ENCODE measurements at places on chromosomes 11 and 22.

DNA sequence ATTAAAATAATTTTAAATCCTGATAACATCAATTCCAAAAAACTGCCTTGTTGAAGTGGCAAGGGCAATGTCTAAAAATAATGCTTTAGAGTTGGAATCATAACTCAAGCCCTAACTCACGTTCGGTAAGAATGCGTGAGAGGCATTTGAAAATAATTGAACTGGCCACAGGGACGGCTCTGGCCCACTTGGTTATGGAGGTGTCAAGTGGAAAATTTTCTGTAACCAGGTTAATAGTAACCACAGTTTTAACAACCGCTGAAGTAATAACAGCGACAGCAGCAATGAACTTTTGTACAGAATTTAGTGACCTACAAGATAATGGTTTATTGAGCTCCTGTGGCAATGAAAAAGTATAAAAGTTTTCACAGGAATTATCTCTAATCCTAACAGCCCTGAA, 79.4 kb downstream of the ETS1 start:
- H3K27me3 ChIP-seq: no peaks in the 10 kb centered on the region
- H3K27ac ChIP-seq: no peak overlapping the region
- no peaks in the 10 kb centered on the region for H3K4me1 ChIP-seq

DNA sequence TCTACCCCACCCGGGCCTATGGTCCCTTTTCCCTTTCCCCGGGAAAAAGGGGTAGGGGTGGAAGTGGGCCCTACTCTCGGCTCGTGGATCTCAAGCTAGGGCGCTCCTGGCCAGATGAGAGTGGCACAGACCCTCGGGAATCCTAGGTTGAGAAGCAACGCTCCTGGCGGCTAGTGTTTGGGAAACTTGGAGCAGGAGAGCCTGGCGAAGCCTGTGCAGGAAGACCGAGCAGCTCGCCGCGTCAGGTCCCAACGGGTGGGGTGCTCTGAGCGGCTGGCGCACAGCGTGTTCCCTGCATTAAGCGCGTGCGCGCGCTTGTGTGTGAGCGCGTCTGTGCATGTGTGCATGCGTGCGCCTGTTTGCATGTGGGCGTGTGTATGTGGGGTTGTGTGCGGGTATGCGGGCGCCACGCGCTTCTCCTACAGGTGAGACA, 7.1 kb upstream of the FLI1 start:
- DNase-seq: peak; percentile 13
- H3K36me3 ChIP-seq: no peaks in the 10 kb centered on the region
- H3K4me1 ChIP-seq: peaks cover 9% of the 10 kb centered on the region
- no peak overlapping the region for H3K4me3 ChIP-seq

DNA sequence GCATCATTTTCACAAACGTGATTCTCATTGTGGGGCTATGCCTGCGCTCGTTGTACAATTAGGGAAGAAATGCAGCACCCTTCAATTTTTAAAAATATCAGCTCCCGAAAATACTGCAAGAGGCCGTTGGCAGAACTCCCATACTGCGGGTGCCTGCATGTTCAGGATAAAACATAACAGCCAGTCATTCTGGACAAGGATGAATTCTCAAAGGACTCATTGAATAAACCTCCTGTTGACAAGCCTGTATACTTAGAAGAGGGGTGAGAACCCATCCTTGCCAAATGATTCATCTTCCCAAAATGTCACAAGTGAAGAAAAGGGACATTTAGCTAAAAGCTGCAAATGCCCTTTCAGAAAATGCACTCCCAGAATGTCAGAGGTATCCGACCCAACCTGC, 141.9 kb downstream of the CSNK2A3 start:
- no peak overlapping the region for H3K4me3 ChIP-seq
- no peak overlapping the region for H3K27ac ChIP-seq

DNA sequence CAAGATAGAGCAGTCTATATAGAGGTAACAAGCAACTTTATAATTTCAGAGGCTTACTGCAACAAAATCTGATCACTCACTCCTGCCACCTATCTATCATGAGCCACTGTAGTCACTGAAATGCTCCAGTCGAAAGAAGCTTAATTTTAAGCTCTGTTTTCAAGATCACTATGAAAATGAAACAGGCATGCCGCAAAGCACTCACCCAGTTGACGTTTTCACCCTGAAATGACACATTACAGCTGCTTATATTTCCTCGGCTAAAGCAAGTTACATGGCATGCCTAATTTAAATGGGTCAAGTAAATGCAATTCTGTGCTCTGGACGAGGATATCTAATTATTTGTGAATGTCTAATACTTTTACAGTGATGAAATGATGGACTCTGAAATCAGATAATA, 616.3 kb downstream of the FAM181B start:
- H3K27me3 ChIP-seq: no peaks in the 10 kb centered on the region
- H3K36me3 ChIP-seq: no peaks in the 10 kb centered on the region
- DNase-seq: no peak
- no peak overlapping the region for H3K27ac ChIP-seq
- H3K4me3 ChIP-seq: no peak overlapping the region

DNA sequence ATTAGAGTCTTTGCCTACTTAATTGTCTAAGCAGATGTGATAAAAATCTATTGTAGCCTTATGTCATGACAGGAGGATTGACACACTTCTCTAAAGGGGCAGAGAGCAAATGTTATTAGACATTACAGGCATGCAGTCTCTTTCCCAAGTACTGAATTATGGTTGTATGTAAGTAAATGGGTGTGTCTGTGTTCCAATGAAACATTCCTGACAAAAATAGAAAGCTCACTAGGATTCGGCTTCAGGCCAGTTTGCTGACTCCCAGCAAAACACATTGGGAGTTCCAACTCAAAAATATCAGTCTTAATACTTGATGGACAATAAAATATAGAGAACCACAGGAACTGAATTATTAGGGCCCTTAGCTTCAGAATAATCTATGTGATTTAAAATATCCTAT, 1480.4 kb downstream of the FAM181B start:
- no peak overlapping the region for H3K27ac ChIP-seq
- peak; percentile 15 for DNase-seq
- no peaks in the 10 kb centered on the region for H3K27me3 ChIP-seq

DNA sequence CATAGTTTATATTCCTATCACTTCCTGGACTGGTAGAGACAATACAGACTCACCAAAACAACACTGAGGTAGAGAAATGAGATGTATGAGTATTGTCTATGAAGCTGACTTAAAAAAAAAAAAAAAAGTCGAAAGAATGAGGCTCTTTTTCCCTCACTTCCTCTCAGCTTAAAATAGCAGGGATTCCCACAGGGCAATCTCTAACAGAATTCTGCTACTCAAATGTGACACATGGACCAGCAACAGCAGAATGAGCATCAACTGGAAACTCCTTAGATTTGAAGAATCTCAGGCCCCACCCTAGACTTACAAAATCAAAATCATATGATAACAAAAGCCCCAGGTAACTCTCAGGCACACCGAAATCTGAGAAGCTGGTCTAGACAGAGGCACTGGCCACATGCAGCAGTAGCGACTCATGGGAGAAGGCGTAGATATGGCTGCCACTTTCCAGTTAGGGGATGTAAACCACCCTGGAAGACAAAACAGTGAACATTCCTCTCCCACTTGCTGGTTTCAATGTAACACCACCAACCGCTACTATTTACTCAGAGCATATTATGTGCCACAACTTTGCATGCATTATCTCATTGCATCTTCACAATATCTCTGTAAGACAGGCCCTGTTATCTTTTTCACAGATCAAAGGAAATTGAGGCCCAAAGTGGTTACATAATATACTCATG, 128.0 kb downstream of the RBFOX2 start:
- no peaks in the 10 kb centered on the region for H3K4me1 ChIP-seq
- H3K4me3 ChIP-seq: no peak overlapping the region
- DNase-seq: no peak
- no peaks in the 10 kb centered on the region for H3K27me3 ChIP-seq
- H3K36me3 ChIP-seq: no peaks in the 10 kb centered on the region

- no peak overlapping the region for H3K27ac ChIP-seq
- no peaks in the 10 kb centered on the region for H3K27me3 ChIP-seq
- no peaks in the 10 kb centered on the region for H3K4me1 ChIP-seq
- no peak overlapping the region for H3K4me3 ChIP-seq
- no peaks in the 10 kb centered on the region for H3K36me3 ChIP-seq
Observed at GRCh38 chr11:5204787-5205186, 4.3 kb upstream of the OR51V1 start.

DNA sequence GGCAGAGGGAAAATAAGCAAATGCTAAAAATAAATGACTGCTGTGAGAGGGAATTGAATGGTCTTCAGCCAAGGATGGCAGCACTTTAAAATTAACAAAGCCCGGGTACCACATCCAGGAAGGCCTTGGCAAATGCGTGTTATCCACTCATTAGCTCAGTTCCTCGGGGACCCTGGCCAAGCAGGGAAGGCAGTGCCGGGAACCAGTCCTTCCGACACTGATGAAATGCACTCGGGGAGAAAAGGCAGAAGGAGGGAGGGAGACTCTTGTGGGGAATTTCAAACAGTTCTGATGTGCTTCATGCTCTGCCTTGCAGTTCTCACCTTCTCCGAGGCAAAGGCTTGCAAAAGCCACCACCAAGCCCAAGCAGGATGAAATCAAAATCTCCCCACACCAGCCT, 38.3 kb downstream of the CLPB start:
- H3K36me3 ChIP-seq: no peaks in the 10 kb centered on the region
- no peak overlapping the region for H3K27ac ChIP-seq
- no peaks in the 10 kb centered on the region for H3K27me3 ChIP-seq
- no peaks in the 10 kb centered on the region for H3K4me1 ChIP-seq

All from small intestine (tissue), 16 donors.